ENCODE measurements at places on chromosomes 1 and 21.

DNA sequence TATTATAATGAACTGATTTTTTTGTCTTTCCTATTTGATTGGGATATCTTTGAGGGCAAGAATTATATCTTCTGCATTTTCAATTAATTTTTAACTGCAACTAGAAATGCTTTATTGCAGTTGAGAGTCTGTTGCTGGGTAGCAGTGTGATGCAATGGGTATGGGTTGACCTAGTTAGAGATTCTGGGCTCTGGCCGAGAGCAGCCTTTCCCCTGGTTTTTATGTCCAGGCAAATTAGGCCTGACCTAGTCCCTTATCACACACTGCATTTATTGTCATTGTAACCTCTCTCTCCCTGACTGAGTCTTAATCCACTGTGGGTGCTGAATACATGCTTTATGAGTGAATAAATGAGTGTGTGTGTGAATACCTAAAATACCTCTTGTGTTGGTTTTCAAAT lies 206.4 kb upstream of the PTGFR start:
- DNase-seq: no peak

- DNase-seq: no peak
These were observed 201.1 kb downstream of the PRDM2 start for GRCh38 chr1:13901039-13901438.

- DNase-seq: no peak
These were observed 70.3 kb downstream of the SERINC2 start for GRCh38 chr1:31483012-31483946.

DNA sequence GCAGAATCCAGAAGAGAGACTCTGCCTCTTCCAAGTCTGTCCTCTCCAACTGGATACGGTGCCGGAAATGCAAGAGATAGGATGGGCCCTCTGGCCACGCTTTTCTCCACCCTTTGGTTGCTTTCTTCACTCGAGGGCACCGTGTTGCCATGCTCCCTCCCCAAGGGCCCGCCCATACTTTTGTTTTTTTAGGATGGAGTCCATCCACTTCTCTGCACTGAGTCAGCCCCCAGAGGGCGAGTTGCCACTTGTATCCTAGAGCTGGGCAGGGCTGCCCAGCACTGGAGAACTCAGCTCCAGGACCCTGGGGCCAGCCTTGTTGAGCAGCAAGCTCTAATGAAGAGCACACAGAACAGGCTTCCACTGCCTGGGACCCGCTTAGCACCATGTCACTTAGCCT lies 25.5 kb downstream of the IFNGR2 start:
- no peak for DNase-seq

DNA sequence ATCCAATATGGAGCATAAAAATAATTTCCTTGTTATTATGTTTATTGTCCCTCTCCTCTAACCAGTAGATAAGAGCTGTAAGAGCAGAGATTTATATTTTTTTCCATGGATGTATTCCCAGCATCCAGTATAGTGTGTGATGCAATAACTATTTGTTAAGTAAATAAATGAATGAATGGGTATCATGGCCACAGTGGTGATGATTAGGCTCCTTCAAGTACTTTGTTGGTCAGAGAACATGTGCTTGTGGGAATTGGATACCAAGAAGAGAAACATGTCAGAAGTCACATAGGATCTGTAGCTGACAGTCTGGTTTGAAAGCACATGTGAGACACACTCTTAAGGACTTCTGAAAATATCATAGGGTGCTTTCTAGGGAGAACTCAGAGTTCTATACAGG lies 588.5 kb downstream of the AGBL4 start:
- DNase-seq: no peak

GRCh38 chr1:211947396-211948295 lies 87.7 kb downstream of the INTS7 start:
- no peak for DNase-seq

- no peak for DNase-seq
These were observed 25.3 kb upstream of the ZNF697 start for GRCh38 chr1:119673171-119673940.

GRCh38 chr1:6953907-6954364 lies 168.7 kb downstream of the CAMTA1 start:
- no peak for DNase-seq

GRCh38 chr1:245448975-245449431 lies 294.2 kb downstream of the KIF26B start:
- DNase-seq: no peak

DNA sequence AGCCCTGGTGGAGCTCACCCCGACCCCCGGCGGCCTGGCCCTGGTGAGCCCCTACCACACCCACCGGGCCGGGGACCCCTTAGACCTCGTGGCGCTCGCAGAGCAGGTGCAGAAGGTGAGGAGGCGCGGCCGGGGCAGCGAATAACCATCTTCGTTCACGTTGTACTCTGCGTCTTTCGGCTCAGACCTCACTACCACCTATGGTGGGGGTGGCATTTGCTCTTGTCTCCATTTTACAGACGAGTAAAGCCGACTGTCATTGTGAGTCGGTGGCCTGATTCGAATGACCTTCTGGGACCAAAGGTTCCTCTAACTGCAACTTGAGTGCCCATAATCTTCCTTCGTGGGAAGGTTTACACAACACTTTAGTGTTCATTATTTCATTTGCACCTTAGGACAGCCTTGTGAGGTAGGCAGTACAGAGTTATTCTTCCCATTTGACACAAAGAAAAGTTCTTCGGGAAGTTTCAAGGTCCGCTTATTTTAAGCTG lies 506 bp downstream of the C1orf50 start:
- no peak for DNase-seq

DNA sequence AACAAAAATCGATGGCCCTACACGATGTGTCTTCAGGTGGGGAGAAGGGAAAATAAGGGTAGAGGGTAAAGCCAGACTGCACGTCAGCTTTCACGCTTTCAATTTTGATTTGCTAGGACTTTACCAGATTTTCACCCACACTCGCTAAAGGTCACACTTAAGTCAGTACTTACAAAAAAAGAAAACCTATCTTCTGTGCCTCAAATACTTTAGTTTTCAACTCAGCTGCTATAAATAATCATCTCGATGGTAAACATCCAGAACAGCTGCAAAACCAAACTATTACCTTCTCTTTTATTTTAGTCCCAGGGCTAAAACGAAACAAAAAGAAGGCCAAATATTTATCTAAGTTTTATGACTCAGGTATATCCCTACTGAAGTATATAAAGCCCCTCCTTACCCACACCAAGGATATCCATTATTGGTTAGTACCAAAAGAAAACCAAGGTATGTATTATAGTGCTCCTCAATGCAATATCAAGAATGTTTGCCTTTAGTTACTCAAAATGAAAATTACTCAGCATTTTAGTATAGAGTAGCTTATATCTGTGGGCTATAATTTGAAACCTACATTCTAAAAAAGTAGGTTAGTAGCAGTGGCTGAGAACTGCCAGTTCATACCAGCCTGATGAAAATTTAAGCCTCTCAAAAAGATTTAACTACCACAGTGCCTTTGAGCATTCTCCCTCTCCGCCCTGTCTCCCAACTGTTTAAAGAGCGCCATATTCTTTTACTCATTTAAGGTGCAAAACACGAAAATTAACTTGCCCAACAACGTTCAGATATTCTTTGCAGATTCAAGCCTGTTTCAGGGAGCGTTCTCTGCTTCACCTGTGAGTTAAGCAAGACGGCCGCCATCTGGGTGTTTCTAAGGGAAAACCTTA lies 1.5 kb downstream of the CSDE1 start:
- no peak for DNase-seq

- DNase-seq: no peak
These were observed 56.5 kb downstream of the FOXO6 start for GRCh38 chr1:41417746-41418145.

GRCh38 chr1:57329937-57330336 lies 93.9 kb downstream of the DAB1 start:
- DNase-seq: no peak

DNA sequence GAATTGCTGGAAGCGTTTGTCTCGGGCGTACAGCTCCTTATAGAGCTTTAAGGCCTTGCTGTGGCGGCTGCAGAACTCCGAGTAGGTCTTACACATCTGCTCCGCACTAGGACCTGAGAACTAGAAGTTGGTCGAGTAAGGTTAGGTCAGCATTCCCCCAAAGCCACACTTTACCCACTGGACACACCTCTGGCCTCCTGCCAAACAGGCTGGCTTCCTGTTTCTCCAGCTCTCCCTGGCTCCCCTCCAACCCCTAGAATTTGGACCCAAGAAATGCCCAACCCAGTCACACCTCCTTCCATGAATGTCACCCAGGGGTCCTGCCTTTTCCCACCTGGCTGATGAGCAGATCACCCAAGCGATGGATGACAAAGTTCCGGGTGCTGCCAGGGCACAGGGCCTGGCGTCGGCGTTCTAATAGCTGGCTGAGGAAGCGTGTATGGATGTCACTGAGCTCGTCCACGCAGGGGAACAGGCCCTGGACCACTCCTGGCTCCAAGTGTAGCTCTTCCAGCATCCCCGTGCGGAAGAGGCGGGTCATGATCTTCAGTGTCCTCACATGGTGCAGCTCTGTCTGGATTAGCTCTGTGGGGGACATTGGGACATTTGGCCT lies 15.6 kb downstream of the ARHGEF2 start:
- DNase-seq: no peak

DNA sequence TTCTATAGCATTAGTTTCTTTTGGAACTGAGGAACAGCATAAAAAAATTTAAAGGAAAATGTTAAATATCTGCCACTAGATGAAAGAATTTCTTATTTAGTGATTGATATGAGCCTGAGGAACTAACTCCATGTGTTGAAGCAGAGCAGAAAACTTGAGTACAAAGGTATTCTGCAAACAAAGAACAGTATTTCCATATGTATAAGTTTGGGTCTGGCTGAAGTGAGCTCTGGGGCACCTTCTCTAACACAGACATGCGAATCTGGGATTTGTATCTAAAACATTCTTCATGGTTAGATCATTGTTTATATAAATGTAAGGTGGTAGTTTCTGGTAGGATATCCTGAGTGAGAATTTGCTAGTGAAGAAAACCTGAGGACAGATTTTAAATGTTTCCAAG lies 123.2 kb downstream of the TYW3 start:
- no peak for DNase-seq

GRCh38 chr1:107432108-107432507 lies 291.3 kb downstream of the NTNG1 start:
- DNase-seq: no peak

- no peak for DNase-seq
These were observed 64.9 kb downstream of the MACF1 start for GRCh38 chr1:39269349-39269748.

GRCh38 chr21:44810779-44811178 lies 7.1 kb downstream of the SUMO3 start:
- DNase-seq: no peak

DNA sequence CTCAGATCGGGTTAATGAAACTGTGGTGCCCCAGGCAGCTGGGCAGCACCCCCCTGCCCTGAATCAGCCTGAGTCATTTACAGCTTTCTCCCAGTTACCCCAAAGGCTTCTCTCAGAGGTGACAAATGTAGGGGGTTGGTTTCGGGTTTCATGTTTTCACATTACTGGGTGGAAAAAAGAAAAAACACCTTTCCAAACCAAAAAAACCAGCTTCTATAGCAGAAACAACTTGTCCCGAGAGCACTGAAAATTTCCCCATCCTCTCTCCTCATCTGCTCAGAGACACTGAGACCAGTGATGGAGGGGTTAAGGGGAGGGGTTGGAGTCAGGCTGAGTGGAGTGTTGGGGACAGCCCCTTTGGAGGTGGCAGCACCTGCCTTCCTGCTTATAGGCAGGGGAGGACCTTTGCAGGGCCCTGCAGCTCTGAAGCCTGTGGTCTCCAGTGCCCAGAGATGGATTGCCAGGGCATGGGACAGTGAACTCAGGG lies 15.6 kb downstream of the UTP11 start:
- peak; percentile 70 for DNase-seq

GRCh38 chr1:196295766-196296165 lies 312.5 kb downstream of the KCNT2 start:
- no peak for DNase-seq

DNA sequence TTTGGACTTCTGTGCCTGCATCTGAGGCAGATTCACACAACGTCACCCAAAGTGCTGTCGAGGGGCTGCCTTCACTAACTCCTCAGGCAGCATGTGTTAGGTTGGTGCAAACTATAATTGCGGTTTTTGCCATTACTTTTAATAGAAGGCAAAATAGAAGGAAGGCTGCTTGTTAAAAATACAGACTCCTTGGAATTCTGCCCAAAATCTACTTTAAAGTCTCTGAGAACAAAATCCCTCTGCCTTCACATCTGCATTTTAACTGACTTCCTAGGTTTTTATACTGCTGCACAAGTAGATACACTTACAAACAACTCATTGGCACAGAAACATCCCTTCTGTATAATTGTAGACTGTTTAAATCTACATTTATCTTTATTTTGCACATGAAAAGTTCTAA lies 41.3 kb upstream of the SLC19A2 start:
- no peak for DNase-seq

GRCh38 chr1:200154069-200154767 lies 126.7 kb downstream of the NR5A2 start:
- DNase-seq: peak; percentile 22

- DNase-seq: no peak
These were observed 213.7 kb downstream of the KAZN start for GRCh38 chr1:14812189-14812588.

DNA sequence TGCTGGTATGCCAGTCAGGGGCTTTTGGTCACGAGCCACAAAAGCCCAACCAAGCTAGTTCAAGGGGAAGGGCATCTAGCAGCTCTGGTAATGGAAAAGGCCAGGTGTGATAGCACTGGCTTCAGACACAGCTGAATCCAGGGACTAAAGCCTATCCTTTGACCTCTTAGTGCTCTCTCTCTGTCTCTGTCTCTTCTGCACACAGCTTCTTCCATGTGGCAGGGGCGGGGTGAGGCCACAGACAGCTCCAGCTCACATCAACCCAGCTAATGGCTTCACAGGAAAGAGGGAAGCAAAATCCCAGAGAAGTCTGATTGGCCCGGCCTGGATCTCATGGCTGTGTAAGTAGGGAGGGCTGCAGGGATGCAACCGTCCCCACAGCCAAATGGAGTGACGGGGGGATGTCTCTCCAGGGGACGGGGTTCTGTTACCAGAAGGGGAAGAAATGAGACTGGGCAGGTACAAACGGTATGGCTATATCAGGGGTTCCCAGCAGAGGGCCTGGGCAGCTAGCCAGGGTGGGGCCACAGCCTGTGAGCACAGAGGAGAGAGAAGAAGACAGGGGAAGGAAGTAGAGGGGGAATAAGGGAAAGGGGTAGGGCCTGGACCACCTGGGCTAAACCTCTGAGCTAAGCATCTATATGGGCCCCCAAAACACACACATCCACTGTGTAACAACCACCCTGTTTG lies 42.4 kb downstream of the FBXO2 start:
- DNase-seq: no peak

DNA sequence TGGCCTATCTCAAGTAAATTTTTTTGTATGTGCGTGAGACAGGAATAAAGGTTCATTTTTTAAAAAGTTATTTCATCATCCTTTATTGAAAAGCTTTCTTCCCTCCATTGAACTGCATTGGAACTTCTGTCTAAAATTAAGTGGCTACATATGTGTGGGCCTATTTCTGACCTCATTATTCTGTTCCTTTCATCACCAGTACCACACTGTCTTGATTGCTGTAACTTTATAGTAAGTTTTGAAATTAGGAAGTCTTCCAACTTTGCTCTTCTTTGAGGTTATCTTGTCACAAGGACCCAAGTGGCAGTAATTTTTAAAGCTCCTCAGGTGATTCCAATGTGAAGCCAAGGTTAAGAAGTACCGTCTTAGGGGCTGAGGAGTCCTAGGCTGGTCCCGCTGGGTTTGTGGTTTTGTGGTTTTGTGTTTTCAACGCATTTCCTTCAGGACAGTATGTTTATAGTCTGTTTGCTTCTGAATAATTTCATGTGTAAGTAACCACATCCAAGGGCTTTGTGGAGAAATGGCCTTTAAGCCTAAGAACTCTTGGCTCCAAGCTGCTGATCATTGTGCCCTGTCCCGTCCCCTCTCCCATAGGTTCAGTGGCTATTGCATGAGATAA lies 12.4 kb upstream of the SCAF4 start:
- no peak for DNase-seq

All from stimulated activated CD8-positive, alpha-beta memory T cell treated with anti-CD3 and anti-CD28 coated beads, Interleukin-15, amount 100 ng/mL, for 48 hours (primary cell).